ENCODE measurements at places on chromosomes 7 and 10.

GRCh38 chr10:48791267-48791928 is 106.7 kb downstream of the WDFY4 start:
- no peak for DNase-seq

- no peak for DNase-seq
Measured at GRCh38 chr10:49113741-49114141, 1.6 kb downstream of the VSTM4 start.

DNA sequence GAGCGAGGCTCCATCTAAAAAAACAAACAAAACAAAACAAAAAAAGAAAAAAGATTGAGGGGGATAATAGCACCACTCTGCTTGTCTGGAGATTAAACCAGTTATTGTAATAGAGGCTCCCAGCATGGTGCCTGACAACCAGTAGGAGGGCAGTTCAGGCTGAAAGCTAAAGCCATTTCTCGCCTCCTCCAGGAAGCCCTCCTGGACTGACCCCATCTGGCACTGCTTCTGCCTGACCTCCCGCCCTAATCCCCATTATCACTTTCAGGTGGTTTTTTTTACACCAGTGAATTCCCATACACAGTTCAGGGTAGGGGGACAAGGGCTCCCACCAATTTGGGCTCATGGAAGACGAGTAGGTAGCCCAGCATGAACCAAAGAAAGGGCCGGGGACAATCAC is 8.8 kb upstream of the ELN start:
- no peak for DNase-seq

- DNase-seq = no peak
Measured at GRCh38 chr7:145398758-145399157, 562.9 kb upstream of the TPK1 start.

- no peak for DNase-seq
Measured at GRCh38 chr7:1938788-1939433, 268.8 kb downstream of the ELFN1 start.

GRCh38 chr7:56063882-56064625 is at the start of gene SUMF2:
TSS of gene SUMF2 (plus strand) at chr7:56064286. CDS start at chr7:56064312, 26 bp downstream.
- DNase-seq = peak; percentile 75

DNA sequence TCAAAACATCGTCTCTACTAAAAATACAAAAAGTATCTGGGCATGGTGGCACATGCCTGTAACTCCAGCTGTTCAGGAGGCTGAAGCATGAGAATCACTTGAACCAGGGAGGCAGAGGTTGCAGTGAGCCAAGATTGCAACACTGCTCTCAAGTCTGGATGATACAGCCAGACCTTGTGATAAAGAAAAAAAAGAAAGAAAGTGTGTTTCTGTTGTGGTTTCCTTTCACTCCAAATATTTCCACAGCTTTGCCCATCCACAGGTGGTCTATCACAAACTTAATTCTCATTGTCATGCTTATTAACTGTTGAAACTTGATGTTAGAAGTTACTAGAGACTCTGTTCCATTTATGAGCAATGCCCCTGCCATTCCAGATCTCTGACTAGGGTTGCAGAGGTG is 316.0 kb upstream of the SEMA3C start:
- no peak for DNase-seq

DNA sequence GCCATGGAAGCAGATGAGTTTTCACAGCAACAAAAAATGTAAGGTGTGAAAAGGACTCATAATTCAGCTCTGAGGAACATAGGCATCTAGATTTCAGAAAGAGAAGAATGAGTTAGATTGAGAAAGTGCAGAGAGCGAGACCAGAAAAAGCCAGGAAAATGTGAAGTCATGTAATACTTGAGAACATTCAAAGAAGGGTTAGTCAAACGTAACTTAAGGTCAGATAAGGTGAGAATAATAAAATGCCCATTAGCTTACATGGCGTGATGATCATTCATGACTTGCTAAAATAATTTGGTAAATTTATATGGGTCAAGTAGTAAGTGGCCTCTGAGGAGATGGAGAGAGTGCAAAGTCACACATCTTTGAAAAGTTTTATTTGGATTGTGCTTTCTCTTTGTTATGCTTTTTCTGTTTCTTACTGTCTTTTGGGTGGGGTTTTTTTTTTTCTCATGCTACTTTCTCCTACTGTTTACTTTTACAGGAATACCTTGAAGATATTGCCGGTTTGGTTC is 271.8 kb upstream of the NRG3 start:
- no peak for DNase-seq

GRCh38 chr7:105306298-105306748 is 82.4 kb downstream of the SRPK2 start:
- no peak for DNase-seq

GRCh38 chr10:130409931-130410330 is 273.7 kb downstream of the GLRX3 start:
- DNase-seq = no peak

DNA sequence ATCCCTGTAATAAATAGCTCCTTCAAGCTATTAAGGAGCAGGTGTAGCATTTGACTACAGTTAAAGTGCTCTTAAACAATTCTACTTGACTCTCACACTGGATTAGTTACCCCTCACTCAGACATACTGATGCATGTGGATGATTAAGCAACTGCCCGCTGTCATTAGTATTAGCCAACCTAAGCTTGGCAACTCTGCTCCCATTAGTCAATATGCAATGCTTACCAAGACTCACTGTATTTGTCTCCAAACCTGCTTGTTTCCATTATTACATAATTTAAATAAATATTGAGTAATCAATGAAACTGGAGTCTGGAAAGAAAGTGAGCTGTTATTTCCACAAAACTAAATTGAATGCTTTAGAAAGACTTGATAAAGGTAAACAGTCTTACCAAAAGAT is 144.0 kb upstream of the ASAH2 start:
- no peak for DNase-seq

- no peak for DNase-seq
Measured at GRCh38 chr10:114856544-114857287, 35.1 kb downstream of the FHIP2A start.

- DNase-seq = no peak
Measured at GRCh38 chr7:105982388-105982787, 19.3 kb downstream of the CDHR3 start.

DNA sequence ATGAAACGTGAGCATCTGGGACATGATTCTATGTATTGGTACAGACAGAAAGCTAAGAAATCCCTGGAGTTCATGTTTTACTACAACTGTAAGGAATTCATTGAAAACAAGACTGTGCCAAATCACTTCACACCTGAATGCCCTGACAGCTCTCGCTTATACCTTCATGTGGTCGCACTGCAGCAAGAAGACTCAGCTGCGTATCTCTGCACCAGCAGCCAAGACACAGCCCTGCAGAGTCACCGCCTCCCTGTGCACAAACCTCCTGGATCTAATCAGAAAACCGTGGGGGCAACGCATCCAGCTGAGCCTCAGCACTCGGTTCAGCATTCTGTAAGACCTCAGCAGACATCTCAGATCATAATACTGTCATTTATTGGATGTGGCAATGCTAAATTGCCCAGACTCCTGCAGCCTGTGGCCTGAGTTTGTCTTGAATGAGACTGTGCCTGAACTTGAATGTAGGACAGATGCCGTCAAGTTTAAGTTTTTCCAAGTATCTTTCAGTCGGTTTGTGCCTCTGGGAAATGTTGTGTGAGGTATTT is 41.5 kb upstream of the PRSS58 start:
- no peak for DNase-seq

GRCh38 chr10:127524908-127525665 is 24.0 kb upstream of the NPS start:
- no peak for DNase-seq

DNA sequence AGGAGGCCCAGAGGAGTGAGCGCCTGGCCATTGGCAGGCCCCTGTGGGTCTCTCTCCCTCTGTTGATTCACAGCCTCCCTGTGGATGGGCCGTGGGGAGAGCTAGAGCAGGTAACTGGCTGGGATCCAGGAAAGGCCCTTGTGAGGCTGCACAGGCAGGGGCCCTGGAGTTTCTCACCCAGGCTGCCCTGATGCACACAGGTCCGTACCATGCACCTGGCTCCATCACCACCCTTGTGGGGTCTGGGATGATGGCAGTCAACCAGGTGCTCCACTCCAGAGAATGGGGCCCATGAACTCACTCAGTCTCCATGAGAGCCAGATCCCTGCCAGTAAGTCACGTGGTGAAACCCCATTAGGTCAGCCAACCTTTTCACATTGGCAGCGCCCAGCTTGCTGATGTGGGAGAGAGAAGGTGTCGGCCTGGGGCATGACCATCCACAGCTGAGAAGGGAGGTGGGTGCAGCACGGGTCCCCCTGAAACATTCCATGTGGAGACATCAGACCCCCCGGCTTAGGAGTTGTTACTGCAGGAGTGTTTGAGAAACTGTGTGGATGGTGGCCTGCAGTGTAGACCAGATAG is 320.8 kb downstream of the ADARB2 start:
- no peak for DNase-seq

DNA sequence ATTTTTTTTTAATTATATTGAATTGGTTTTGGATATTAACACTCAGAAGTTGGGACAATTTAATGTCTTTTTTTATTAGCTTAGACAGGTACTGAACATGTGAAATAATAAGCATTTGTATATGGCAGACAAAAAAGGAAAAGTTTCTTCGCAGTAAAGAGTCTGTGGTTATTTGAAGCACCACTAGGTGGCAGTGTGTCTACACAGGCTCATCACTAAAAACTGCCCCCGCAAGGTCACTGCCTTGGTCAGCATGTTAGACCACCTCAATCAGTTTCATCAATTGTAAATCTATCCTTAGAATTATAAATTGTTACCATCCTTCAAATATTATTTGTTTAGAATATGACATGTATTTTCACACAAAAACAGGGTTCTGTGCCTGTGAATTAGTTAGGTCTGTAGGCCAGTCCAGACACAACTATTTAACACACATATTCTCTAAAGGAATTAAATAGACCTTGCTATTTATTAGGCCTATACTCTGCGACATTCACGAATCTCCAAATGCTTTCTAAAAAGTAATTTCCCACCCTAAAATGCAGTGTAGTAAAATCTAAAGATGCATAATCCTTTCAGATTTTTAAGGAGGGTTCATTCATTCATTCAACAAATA is 17.0 kb downstream of the PNLIPRP3 start:
- DNase-seq = no peak

DNA sequence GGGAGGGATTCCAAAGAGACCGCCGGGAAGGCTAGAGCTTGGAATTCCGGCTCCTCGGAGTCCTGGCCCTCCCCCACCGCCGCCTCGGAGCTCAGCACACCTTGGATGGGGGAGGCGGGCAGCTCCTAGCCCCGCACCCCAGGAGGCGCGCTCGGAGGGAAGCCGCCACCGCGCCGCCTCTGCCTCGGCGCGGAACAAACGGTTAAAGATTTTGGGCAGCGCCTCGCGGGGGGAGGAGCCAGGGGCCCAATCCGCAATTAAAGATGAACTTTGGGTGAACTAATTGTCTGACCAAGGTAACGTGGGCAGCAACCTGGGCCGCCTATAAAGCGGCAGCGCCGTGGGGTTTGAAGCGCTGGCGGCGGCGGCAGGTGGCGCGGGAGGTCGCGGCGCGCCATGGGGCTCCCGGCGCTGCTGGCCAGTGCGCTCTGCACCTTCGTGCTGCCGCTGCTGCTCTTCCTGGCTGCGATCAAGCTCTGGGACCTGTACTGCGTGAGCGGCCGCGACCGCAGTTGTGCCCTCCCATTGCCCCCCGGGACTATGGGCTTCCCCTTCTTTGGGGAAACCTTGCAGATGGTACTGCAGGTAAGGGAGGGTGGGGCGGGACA is at the start of gene CYP26A1:
TSS of gene CYP26A1 (plus strand) at position 355 of the 608 bp plus-strand sequence. CDS start at position 397, 42 bp downstream.
- DNase-seq = no peak

DNA sequence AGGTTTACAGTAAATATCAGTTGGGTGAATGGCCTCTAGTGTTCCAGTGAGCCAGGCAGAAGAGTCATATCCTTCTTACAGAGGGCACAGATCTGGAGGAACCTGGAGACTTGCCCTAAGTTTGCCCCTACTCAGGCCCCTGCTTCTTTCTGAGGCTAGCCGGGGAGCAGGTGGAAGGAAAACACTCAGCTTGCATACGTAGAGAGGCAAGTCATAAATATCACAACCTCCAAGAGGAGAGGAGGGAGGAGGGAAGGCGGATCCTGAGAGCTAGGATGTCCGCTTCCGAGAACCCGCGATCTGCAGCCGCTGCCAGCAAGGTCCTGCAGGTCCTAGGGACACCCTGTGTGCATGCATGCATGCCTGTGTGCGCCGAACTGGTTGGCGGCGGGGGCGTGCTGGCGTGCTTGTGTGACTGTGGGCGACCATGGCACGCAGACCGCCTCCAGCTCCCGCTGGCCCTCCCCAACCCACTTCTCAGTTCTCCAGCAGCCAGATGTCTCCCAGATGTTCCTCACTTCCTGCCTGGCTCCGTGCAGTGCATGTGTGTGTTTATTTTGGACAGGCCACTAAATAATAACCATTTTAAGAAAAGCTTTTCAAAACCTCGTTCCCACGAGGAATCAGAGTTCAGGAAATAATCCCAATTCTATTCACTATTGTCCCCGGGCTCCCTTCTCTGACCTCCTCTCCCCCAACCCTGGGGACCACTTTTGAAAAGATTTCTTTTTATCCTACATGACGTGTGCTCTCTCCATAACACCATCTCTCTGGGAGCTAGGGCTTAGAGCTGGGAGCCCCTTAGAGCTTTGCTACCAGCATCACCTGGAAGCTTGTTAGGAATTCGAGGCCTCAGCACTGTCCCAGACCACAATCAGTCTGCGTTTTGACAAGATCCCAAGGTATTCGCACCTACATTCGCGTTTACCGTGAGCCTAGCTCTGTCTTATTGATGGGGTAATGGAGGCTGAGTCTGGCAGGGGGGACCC is 32.4 kb downstream of the UNC5B start:
- no peak for DNase-seq

DNA sequence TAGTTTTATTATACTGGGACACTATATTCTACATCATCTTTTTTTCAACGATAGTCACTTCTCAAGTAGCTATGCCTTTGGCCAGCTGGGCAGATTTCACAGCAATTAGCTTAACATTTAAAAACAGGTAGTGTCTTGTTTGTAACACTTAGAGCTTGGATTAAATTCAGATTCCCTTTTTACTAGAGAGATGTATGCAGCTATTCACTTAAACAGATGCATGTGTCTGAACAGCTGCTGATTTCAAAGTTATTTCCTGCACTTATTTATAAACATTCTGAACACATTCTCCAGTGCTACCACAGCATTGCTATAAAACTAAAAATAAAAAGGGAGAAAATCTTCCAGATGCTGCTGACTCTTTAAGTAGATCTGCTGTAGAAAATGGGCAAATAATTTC is 637.2 kb downstream of the POM121L12 start:
- DNase-seq = no peak

DNA sequence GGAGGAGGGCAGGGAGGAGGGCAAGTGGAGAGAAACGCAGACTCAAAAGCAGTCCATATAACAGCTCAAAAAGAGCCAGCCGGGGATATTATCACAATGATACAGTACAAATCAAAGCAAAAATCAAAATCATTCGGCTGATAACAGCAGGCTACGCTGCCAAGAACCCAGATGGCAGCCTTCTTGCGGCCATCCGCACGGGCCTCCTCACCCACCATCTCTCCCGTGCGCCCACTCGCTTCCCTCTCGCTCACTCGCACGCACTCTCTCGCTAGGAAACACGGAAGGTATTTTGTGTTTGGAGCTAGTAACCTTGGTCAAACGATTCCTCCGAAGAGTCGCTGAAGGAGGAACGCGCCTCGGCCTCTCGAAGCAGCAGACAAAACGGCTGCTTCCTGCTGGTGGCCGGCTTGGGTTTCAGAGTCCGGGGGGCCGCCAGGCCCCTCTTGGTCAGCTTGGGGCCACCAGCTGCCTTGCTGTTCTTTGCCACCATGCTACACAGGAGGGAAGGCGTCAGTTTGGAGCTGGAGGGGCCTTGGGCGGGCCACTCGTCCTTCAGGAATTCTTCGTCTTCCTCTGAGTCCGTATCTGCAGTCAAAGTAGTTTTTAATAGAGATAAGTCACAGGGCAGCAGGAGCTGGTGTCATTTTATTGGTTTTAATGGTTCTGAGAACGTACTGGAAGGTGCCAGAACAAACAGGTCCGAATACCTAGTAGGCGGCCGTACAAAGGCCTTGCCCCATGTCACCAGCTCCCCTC is 68.9 kb downstream of the SLC29A4 start:
- no peak for DNase-seq
